ENCODE measurements at places on chromosomes 2 and 18.

GRCh38 chr2:63734510-63734909 lies 107.2 kb upstream of the UGP2 start:
- DNase-seq: peak; percentile 73

GRCh38 chr18:8741117-8741516 lies 35.8 kb downstream of the MTCL1 start:
- DNase-seq: no peak

DNA sequence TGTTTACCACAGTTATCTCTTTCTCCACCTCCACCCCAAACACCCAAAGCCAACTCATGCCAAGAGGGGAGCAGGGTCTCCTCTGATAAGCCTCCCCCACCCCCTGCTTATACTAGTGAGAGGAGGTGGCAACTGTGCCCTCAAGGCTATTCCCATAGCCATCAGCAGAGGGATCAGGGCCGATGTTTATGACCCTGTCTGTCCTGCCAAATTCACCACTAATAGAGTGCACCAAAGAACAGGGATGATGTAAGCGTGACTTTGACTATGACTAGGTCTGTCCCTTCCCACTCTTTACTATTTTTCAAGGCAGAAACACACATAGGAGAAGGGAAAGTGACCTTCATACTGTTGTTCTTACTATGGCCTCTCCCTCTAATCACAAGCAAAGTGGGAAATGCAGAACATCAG lies 74.6 kb downstream of the CLHC1 start:
- DNase-seq: no peak

DNA sequence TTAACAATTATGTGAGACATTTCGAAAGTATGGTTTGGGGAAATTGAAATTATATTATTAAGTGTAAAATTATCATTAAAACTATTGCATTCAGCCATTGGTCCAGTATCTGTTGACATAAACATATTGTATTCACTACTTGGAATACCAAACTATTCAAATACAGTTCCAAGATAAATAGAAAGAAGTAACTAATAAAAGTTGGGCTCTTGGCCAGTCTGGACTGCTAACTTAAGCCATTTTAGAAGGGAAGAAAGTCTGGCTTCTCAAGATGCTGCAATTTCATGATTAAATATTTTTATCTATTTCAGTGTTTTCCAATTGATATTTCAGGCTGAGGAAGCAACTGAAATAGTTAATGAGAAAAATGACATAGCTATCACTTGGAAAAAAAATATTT lies 109.8 kb upstream of the CHRNA1 start:
- no peak for DNase-seq

GRCh38 chr2:16828828-16829160 lies 163.2 kb upstream of the CYRIA start:
- DNase-seq: no peak

DNA sequence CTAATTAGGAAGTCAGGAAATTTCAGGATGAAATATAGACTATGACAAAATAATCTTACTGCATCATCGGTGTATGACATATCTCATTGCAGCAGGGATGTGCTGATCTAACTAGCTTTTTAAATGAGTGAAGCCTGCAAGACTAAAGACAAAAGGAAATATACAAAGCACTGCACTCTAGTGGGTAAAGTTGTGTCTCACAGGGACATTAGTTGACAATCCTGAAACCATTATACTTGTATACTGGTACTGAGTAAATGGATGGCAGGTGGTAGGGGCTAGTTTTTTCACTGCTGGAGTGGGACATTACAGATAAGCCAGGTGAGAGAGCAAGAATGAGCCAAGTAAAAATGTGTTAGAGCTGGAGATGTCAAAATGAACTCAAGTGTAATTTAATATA lies 317.5 kb upstream of the RAB6C start:
- no peak for DNase-seq

- no peak for DNase-seq
Measured at GRCh38 chr2:171566057-171566456, 43.8 kb downstream of the CYBRD1 start.

DNA sequence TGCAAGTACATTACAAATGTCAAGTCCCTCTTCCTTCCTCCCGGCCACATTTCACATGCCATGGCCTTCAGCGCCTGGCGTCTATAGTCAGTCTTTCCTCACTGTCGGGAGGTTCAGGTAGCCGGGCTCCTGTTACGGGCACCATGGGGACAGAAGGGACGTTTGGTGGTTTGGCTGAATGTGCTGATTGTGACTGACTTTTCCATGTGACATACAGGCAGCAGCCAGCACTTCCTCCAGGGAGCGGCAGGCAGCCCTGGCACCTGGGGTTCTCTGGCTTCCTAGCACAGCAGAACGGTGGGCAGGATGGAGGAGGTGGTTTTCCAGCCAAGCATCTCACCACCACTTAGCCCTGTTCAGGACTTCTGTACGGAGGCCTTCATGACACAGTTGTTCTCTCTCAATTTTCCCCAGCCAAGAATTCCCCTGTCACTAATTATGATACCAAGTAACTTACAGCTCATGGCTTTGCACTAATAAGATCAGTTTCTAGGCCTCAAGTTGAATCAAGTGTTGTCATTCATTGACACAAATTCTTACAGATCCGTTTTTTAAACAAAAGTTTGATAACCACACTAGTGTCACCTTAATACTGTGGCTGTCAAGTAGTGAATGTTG lies 83.9 kb upstream of the REV1 start:
- DNase-seq: no peak

DNA sequence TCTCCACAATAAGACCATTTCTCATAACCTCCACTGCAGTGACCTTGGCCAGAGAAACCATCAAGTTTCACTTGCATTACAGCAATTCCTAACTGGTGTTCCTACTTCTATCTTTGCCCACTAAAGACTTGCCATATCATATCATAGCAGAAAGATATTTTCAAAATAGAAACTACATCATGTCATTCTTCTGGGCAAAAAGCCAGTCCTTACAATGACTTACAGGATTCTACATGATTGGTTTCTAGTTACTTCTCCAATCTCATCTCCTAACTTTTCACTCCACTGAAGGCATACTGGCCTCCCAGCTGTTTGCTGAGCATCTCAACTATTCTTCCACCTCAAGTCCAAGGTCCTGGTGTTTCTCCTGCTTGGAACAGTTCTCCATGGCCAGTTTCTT lies 151.4 kb downstream of the HNMT start:
- DNase-seq: no peak

GRCh38 chr2:70887208-70887549 lies 48.5 kb upstream of the ATP6V1B1 start:
- DNase-seq: no peak

GRCh38 chr2:37417321-37417720 lies 72.9 kb downstream of the QPCT start:
- no peak for DNase-seq

DNA sequence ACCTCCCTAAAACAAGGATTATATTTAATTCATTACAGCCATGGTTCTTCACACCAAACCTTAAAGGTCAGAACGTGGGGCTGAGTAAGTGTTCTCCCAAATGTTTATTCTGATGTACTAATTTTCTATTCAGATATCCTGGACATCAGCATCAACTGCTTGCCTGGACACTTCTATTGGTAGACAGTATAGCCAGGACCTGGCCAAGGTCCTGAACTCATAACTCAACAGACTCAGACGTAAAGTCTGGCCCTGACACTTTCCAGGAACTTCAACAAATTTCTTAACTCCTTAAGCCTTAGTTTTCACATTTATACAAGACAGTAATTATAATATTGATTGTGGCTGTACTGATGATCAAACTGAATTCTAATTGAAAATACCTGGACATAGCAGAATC lies 89.1 kb downstream of the AKAIN1 start:
- DNase-seq: peak; percentile 8

DNA sequence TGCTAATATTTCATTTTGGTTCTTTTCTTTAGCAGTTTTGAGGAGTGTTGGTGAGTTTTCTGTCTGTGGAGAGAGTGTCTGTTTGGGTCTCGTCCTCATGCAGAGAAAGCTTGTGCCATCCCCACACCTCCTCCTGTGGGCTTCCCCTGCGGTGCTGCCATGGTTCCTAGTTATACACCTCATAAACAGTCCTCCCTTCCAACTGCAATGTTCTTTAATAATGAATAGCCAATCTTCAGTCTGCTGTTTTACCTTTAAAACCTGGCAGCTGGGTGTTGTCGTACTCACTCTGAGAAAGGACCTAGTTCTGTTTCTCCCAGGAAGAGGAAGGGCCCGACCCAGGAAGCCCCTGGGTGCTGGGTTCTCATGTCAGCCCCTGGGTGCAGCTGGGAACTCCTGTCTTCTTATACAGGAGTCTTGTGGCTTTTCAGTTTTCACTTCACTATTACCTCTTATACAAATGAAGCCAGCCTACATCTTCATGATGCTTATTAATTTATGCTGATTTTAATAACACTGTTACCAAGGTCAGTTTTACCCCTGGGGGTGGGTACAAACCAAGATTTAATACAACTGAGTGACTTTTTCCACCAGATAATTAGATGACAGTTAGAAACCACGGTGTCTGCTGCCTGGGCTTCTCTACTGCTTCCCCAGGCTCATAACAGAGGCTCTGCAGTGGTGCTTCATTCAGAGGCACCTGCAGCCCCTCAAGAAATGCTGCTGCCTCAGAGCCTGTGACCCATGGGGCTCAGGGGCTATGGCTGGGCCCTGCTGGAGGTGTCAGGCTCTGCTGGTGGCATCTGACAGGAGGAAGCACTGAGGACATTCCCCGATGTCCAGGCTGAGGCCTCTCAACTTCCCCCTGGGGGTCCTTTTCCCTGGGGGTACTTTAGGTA lies 59.1 kb downstream of the COA5 start:
- DNase-seq: no peak

GRCh38 chr2:231660860-231661259 lies 47.5 kb upstream of the PTMA start:
- DNase-seq: no peak

DNA sequence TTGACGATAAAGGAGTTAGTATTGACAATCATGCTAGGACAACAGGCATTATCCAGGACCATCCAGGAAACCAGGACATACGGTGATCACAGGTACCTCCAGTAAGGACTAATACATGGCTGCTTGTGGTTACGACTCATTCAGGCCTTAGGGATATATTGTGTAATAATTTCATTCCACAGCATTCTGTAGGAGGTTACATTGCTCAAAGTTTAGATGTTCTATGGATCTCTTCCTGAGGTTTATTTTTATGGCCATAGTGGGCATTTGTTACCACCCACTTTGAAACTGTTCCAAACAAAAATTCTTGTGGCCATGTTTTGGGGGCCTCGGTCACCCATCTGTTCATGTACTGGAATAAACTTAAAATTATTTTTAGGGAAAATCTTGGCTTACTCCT lies 431.6 kb downstream of the METTL4 start:
- no peak for DNase-seq

DNA sequence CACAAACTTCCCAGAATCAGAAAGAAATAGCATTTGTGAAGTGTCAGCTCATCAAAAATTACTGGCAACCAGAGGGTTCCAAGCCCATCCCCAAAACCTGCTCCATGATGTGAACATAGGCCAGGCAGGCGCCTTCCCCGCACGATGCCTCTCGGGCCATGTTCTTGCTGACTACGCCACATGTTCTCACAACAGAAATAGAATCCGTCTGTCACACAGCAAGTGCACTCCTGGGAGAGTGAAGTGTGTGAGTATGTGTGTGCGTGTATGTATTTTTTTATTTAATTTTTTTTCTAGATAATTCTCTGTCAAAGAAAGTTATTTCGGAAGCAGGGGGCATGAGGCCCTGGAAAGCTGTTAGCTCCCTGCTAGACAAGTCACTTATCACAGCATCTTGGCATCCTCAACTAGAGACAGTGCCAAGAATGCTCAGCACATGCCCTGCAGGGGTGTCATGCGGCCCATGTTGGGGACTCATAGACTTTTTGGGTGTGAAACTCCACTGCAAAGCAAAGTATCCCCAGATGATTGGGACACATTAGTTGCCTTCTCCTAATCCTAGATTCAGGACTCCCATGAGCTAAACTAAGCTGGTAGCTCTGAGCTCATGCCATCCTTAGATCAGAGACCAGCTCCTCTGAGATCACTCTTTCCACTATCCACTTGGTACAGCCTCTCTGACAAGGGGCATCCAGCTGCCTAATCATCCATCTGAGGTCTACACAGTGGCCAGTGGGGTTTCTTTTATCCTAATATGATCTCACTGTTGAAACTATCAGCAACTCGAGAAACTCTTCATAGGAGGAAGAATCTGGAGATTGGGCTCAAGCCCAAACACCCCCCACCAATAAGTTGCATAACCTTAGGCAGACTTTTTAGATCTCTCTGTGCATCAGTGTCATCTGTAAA lies 53.2 kb upstream of the CYRIA start:
- no peak for DNase-seq

DNA sequence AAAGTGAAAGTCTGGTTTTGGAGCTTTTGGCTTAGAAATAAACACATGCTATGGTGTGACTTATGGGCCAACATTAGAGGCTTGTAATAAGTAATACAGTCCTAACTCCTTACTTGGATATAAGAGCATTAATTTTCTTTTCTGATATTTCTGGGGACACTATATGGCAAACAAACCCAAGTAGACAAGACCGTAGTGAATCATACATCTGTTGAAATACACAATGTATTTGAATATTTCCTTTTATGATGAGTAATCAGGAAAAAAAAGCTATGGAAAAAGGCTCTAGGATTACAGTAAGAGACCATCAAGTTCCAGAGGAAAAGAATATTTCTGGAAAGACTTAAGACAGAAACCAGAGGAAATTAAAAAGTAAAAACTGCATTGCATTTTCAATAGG lies 146.0 kb upstream of the CYP26B1 start:
- no peak for DNase-seq

DNA sequence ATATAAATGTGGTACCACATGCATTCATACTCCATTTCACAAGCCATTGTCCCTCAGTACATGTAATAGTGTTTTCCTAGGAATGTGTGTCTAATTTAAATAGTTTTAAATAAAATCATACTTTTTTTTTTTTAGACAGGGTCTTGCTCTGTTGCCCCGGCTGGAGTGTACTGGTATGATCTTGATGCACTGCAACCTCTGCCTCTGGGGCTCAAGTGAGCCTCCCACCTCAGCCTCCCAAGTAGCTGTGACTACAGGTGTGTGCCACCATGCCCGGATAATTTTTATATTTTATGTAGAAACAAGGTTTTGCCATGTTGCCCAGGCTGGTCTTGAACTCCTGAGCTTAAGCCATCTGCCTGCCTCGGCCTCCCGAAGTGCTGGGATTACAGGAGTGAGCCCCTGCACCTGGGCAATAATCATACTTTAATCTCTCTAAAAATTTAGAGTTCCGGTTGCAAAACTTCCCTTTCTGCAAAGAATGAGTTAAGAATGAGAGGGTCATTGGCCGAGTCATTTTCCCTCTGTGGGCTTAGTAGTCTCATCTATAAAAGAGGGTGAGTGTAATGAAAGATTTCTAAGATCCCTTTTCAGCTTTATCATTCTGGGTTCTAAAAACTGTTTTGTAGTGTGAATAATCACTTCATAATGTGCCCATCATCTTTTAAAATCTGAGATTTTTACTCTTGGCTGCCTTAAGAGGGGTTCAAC lies 116.0 kb upstream of the PELI1 start:
- no peak for DNase-seq

Measured in NCI-H460 (cell line).